ENCODE measurements at places on chromosomes 4 and X.
A peak's percentile ranks its signal among the peaks of the same experiment; 100 is the strongest.

DNA sequence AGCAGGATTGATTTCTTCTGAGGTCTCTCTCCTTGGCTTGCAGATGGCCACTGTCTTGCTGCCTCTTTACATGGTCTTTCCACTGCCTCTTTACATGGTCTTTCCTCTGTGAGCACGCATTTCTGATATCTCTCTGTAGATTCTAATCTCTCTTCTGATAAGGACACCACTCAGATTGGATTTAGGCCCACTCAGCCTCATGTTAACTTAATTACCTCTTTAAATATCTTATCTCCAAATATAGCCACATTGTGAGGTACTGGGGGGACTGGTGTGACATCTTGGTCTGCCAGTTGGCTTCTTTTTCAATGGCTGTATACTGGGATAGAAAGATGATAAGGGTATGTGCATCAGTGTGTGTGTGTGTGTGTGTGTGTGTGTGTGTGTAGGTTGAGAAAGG lies 153.7 kb downstream of the AWAT2 start:
- no peak for DNase-seq

DNA sequence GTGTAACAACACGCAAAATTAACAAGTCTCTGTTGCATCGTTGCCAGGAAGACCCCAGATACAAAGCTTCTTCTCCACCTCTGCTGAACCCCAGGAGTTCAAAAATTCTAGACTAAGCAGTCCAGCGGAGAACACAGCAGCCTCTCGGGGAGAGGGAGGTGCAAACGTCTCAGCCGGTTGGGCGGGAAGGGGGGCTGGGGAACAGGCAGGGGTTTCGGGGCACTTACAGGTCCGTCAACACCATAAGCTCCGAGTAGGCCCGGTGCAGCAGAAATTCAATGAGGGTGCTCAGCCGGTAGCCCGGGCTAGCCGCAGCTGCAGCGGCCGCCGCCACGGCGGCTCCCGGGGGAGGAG lies 394 bp downstream of the MED14 start:
- DNase-seq, result no peak

DNA sequence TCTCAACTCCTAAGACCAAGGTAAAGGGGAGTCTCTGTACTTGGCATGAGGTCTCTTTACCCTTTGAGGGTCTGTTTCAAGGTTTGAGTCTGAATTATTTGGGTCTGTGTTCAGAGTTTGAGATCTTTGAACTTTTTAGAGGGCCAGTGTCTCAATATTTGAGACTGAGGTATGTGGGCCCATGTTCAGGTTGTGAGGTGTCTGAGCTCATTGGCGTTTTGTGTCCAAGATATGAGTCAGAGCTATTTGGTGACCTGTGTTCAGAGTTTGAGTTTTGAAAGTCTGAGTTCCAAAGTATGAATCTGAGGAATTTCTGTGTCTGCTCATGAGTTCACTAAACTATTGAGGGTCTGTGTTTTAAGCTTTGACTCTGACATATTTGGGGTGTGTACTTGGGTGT lies 36.7 kb upstream of the PAGE4 start:
- no peak for DNase-seq

- peak; percentile 72 for DNase-seq
These were observed 222.6 kb upstream of the INTU start for GRCh38 chr4:127410201-127410600.

Measured in Right ventricle myocardium inferior (tissue), 1 donor.